Natural killer cell (primary cell): ENCODE measurements at places on chromosomes 2 and 18.

DNA sequence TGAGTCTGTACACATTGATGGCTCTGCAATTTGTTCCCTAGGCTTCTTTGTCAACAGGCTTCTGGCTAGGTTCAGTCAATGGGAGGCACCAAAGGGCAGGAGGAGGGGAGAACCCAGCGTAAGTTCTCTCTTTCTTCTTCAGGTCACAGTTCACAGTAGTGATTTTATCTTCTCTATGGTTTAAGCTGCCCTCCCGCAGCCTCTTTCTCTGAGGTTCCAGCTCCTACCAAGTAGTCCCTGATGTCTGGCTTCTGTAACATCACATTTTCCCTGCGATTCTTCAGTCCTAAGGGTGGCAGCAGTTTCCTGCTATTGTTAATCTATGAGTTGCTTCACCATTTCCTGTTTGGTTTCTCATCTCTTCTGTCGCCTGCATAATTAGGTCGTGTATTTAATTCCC, 107.4 kb downstream of the CPO start:
- DNase-seq, result no peak

GRCh38 chr18:2992995-2993877, 19.7 kb downstream of the LPIN2 start:
- no peak for DNase-seq

- no peak for DNase-seq
Observed at GRCh38 chr2:9375857-9376428, 47.4 kb downstream of the ITGB1BP1 start.

- no peak for DNase-seq
Observed at GRCh38 chr2:209389171-209389618, 34.7 kb upstream of the MAP2 start.

GRCh38 chr18:56067214-56067894, 479.4 kb upstream of the TCF4 start:
- no peak for DNase-seq

DNA sequence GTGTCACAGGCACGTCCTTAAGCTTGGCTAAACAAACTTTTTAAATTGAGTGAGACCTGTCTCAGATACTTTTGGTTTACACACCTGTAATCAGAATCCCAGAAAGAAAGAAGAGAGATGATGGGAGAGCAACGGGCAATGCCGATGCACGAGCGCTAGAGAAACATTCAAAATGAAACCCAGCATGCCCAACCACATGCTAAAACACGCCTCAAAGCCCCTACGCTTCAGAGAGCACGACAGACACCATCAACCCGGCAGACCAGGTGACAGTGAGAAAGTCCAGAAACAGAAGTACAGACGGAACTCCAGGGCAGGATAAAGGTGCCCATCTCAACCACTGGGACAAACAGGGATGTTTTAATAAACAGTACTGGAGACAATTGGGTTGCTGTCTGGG, 85.5 kb downstream of the HDAC4 start:
- peak; percentile 35 for DNase-seq

- no peak for DNase-seq
Observed at GRCh38 chr2:215241791-215242305, 70.0 kb upstream of the ATIC start.

GRCh38 chr2:215717501-215718381, 281.9 kb upstream of the FN1 start:
- no peak for DNase-seq

DNA sequence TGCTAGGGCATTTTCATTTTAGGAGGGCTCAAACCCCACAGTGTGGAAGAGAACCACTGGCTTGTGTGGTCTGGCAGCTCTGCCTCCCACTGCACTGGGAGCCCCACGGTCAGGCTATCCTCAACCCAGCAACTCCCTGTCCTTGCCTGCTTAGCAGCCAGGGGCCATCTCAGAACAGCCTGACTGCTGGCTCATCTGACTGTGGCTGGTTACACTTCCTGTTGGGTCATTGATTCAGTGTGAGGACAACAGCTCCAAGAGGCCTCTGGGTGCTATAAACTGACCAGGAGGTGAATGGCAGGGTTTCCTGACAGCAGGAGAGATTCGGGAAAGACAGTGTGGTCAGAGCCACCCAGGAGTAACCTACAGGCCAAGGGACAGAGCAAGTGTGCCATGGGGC, 40.1 kb downstream of the AMER3 start:
- DNase-seq, result no peak

DNA sequence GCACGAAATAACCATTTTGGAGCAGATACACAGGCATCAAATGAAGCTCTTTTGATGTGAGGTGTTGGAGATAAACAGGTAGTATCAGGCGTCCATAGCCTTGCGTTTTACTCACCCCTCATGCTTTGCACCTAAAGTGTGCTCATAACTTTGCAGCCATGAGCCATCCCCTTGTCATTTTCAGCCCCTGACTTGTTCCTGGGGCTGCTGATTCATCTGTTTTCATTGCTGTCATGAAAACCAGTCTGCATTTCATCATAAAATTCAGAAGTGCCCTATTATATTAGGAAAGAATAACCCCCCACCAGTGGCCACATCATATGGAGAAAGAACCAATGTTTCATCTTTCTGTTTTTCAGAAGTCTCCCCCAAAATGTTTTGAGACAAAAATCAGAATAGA, 329.7 kb upstream of the NRP2 start:
- no peak for DNase-seq

DNA sequence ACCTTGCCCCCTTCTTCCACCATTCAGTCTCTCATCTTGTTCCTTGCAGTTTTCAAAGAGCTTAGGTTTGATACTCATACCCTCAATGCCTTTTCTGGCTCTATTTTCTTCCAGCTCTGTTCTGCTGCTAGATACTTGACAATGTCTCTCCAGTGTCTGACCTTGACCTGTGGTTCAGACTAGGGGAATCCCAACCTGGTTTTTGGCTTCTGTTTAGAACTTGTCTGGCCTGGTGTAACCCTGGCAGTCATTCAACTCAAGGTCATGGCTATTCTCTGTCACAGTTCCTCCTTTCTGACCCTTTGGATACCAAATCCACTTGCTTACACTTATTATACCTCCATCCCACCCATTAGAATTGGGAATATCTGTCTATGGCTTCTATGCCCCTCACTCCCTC, 31.8 kb upstream of the IMP4 start:
- DNase-seq, result no peak

GRCh38 chr2:75553935-75554531, 6.7 kb downstream of the EVA1A start:
- no peak for DNase-seq

- no peak for DNase-seq
Observed at GRCh38 chr2:40416486-40416885, 35.4 kb downstream of the SLC8A1 start.

DNA sequence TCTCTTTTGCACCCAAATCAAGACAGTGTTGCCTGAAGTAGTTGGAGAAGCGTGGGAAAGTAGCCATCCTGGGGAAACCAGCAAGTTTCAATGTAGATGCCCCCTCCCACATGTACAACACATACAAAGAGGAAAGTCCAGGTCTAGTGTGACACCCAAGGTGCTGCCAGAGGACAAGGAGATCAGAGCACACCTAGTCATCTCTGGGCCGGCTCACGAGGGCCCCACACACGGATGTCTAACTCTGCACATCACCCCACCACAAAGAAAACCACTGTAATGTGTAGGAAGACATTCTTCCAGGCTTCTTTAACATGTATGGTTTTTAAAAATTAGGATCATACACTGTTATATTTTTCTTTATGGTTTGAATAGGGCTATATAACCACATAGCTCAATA, 21.6 kb downstream of the PARD6G start:
- no peak for DNase-seq

DNA sequence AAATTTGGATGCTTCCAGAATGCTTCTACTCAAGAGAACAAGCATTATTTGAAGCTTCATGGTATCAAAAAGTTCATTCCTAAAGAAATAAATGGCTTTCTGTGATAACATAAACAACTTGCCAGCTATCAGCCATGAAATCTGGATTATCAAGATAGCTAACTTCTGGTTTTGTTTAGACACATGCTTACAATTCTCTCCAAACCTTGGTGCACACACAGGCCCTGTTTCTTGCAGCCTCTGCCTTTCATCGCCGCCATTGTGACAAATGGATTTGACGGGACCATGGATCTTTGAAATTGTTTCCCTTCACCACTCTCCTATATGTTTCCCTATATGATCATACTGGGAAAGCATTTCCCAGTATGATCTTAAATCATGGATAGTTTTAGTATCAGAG, 47.9 kb upstream of the CABLES1 start:
- DNase-seq, result no peak

- DNase-seq, result no peak
Observed at GRCh38 chr2:196925051-196925767, 1.3 kb downstream of the PGAP1 start.

DNA sequence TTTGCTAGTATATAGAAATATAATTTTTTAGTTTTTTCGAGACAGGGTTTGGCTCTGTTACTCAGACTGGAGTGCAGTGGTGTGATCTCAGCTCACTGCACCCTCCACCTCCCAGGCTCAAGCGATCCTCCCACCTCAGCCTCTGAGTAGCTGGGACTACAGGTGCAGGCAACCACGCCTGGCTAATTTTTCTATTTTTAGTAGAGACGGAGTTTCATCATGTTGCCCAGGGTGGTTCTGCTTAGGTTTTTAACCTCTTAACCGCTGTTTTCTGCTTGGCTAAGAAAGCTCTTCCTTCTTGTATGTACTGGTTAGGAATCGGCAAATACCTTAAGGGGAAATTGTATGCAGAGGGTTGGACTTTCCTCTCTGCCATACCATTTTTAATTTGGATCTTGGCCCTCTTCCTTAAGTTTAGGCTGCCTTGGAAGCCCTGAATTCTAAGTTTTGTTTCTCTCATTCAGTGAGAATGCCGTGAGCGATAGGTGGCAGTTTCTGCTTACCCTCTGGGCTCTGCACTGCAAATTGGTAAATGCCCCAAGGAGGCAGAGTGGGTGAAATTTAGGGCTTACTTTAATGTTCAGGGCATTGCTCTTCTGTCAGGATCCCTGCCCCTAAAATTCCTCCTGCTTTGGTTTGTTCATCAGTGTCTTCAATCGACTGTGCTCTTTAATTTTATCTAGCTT, 32.3 kb downstream of the EML6 start:
- no peak for DNase-seq

- DNase-seq, result no peak
Observed at GRCh38 chr2:19739256-19739655, 162.5 kb downstream of the TTC32 start.

DNA sequence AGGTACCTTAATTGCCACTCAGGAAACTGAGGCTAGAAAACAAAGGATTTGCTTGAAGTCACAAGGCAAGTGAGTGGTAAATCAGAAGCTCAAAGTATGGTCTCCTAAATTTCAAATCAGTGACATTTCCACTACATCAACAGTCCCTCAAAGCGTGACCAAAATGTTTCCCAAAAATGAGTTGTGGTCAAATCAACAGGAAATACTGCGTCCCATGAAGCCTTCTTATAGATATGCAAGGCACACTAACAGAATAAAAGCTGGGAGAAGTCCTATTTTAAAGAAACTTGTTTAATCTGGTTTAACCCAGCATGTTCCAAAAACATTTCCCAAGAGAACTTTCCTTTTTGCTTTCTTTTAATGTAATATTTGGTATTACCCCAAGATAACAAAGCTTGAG, 249.4 kb downstream of the EXOC6B start:
- no peak for DNase-seq

- no peak for DNase-seq
Observed at GRCh38 chr2:173090276-173090877, 14.7 kb downstream of the MAP3K20 start.
